ENCODE measurements at places on chromosomes 16 and 17.
A peak's percentile ranks its signal among the peaks of the same experiment; 100 is the strongest.

GRCh38 chr17:38333635-38334295, 10.0 kb downstream of the GPR179 start:
- DNase-seq: peak; percentile 60

GRCh38 chr16:66001432-66001831, 365.1 kb upstream of the CDH5 start:
- DNase-seq: no peak

DNA sequence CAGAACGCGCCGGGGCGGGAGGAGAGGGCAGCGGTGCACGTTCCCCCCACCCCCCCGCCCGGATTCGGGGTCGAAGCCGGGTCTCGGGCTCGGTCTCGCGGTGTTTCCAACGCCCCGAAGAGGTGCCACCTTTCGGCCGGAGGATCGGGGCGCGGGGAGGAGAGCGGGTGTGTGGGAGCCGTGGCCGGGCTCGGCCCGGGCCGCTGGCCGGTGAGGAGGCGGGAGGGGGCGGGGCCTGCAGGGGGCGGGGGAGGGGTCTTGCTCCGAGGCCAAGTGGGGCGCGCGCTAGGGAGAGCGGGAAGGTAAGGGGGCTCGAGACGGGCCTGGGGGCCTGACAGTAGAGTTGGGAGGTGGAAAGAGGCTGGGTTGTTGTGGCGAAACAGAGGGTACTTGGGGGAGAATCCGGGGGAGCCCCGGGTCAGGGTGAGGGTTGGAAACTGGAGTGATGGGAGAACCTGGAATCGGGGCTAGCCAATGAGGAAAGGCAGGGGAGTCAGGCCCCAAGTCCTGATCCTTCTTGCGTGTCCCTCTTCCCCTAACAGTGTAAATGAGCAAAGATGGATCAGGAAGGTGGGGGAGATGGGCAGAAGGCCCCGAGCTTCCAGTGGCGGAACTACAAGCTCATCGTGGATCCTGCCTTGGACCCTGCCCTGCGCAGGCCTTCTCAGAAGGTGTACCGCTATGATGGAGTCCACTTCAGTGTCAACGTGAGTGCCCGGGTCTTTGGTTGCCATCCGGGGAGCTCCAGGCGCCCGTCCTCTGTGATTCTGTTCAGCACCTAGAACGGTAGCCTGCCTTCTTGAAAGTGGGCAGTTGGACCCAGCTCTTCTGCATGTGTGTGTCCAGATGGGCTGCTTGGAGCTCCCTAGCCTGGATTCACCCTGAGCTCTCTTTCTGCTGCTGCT, 873 bp downstream of the SETD1A start:
- peak; percentile 67 for DNase-seq

DNA sequence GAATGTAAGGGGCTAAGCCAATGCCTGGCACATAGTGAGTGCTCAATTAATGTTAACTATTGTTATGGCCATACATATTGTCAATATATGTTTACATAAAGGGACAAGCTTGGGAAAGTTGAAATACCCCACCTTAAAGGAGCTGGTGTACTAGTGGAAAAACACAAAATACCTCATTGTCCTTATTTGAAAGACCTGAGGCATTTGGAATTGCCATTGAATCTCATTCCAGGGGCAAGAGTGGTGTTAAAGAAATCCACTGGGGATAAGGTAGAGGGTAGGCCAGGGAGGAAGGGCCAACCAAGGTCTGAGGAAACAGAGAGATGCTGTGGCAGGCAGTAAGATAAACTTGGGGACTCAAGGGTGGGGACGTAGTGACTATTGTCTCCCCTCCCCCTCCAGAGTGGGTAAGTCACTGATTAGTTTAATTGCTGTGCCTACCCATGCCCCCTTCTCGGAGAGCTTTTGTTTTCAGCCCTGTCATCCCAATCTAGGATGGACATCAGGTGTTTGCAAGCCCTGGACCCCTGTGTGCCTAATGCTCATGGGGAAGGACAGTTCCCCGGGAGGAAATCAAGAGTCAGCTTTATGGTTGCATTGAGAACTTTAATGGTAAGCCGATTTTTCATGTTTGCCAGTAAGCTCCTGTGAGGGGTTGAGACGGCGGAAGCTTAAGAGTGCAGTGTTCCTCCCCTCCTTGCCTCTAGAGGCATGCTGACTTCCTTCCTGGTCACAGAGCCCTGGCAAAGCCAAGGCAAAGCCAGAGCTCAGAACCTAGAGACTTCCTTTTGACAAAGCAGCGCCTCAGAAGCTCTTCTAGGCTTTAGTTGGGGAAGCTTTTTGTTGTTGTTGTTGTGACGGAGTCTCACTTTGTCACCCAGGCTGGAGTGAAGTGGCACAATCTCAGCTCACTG, 2.5 kb upstream of the HEATR9 start:
- no peak for DNase-seq

GRCh38 chr17:51505450-51505849, 245.1 kb downstream of the UTP18 start:
- no peak for DNase-seq

DNA sequence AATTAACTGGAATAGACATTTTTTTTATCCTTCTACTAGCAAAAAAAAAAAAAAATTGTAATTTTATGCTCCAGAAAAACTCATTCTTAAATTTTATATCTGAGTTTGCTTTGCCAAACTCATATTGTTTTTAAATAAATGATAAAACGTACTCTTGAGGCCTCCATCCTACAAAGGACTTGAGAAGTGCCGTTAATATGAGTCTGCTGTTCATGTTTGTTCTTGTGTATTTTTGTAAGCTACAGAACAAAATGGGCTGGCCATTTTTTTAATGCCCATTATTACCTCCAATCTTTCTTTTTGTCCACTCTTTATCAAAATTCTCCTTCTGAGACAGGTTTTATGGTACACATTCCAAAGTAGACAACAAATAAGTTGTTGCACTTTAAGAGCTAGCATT, 643.5 kb upstream of the SOX9 start:
- DNase-seq: no peak

DNA sequence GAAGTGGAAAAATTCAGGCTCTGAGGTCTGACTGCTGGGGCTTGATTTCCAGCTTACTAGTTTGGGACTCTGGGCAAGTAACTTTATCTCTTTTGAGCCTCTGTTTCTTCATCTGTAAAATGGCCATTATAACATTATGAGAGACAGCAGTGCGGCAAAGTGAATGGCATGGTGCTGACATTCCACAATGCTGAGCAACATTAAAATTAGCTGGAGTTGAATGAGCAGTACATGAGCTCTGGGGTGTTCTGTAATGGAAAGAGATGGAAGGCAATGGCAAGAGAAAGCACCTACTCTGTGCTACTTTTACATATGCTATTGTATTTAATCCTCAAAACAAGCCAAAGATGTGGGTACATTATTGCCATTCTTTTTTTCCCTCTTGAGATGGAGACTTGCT, 535.7 kb upstream of the CDH11 start:
- no peak for DNase-seq

- no peak for DNase-seq
These were observed 207.0 kb downstream of the FTO start for GRCh38 chr16:53910990-53911389.

DNA sequence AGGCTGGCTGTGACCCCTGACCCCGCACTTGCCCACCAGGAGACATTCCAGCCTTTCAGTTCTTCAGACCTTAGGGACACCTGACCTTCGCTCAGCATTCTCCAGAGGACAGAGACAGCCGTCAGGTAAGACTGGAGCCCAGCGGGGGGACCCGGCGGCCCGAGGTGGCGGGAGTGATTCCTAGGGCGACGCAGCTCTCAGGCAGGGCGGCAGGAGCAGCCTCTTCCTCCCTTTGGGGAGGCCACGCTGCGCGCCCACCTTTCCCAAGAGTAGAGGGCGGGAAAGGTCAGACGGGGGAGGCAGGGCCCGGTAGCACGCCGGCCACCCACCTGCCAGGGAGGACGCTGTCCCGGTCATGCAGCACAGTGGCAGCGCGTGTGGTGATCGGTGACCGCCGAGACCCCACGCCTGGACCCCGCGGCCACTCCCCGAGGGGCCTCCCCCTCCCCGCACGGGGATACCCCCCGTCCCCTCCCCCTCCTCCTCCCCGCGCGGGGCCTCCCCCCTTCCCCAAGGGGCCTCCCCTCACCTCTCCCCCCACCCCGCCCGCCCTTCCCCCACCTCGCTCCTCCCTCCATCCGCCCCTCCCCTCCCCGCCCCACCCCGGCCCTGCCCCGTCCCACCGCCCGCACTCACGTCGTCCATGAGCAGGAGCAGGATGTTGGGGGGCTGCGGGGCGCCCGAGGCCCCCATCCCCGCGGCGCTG, 472 bp downstream of the GALNS start:
- DNase-seq: no peak

DNA sequence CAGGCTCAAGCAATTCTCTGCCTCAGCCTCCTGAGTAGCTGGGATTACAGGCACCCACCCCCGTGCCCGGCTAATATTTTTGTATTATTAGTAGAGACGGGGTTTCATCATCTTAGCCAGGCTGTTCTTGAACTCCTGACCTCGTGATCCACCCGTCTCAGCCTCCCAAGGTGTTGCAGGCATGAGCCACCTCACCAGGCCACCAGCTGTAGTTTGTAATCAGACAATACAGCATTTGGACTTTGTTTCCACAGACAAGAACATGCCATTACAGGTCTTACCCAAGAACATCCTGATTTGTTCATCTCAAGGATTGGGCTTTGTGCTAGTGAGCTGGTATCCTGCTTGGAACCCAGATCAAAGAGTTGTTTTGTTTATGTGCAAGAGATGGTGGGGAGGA, 30.1 kb downstream of the C17orf100 start:
- DNase-seq: no peak

DNA sequence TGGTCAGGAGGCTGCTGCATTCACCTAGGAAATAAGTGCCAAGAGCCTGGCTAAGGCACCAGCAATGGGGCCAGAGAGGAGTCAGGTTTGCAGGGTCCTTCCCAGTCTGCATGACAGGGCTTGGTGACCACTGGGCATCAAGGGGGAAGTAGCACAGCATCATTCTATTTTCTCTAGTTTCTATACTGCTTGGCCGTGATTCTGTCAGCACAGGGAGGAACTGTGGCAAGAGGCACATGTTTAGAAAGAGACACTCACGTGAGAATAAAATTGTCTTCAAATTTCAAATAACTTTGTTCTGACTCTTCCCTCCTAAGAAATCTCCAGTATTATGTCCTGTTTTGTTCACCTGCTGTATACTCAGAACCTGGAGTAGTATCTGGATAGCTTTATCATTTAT, 37.8 kb downstream of the ERN1 start:
- no peak for DNase-seq

DNA sequence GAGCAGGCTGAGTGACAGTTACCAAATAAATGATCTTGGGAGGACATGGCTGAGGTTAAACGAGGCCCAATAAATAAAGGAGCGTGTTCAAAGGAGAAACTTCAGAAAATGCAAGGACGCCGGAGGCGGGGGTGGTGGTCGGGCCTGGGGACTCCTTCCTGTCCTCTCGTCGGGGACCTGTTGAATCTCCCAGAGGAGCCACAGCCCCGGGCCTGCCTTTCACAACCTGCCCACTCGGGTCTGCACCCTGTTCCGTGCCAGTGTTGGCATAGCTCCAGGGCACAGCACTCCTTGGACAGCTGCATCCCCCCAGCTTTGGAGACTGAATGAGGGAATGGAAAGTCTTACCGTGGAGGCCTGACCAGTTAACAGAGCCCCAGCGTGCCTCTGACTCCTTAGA, 8.1 kb upstream of the TBX4 start:
- DNase-seq: no peak

DNA sequence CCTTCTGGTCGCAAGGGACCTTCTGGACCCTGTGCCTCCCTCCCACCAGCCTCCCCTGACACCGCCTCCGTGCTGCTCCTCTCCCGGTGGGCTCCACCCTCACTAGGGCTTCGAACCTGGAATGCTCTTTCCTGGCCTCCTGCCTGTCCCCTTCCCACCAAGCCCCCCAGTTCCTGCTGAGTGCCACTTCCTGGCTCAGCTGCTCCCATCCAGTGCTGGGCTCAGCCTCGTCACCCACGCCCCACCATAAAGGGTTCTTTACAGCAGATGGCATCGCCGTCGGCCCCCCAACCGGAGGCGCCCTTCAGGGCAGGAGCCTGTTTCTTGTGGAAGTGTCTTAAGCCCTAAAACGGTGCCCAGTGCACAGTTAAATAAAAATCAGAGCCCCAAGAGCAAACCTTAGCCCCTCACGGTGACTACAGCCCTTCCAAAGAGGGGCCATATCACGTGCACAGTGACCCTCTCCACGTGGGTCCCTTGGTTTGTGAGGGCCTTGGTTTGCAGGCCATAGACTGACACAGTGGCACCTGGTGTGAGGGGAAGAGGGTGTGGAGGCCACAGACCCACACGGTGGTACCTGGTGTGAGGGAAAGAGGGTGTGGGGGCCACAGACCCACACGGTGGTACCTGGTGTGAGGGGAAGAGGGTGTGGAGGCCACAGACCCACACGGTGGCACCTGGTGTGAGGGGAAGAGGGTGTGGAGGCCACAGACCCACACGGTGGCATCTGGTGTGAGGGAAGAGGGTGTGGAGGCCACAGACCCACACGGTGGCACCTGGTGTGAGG, 111.4 kb downstream of the METRNL start:
- no peak for DNase-seq

GRCh38 chr17:45131616-45132319, 547 bp downstream of the PLCD3 start:
- DNase-seq: peak; percentile 77

DNA sequence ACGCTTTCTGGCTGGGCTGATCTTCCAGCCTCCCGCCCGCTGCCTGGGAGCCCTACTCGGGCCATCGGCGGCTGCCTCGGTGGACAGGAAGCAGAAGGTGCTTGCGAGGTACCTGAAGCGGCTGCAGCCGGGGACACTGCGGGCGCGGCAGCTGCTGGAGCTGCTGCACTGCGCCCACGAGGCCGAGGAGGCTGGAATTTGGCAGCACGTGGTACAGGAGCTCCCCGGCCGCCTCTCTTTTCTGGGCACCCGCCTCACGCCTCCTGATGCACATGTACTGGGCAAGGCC, 30.7 kb downstream of the CIITA start:
- DNase-seq: no peak

DNA sequence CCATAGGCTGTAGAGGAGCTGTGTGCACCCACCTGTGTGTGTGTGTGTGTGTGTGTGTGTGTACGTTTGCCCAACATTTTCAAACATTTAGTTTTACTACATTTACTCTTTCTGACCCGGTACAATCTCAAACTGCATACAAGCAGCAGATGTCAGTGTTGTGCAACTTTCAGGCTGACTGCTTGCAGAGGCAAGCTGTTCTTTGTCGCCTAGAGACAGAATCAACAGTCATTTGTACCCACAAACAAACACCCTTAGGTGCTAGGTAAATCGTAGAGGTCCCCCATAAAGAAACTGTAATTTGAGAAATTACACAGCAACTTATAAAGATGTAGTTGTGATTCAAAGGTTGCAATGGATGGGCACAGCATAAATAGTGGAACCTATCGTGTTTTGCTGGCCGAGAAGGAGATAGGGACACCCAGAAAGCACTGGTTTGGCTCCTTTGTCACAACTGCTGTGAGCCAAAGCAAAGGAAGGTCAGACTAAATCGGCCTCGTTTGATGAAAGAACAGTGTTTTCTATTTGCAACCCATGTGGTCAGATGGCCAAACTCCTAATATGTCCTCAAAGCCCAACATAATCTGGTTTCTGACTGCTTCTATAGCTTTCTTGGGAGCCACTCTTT, 478.4 kb downstream of the TOX3 start:
- peak; percentile 61 for DNase-seq

DNA sequence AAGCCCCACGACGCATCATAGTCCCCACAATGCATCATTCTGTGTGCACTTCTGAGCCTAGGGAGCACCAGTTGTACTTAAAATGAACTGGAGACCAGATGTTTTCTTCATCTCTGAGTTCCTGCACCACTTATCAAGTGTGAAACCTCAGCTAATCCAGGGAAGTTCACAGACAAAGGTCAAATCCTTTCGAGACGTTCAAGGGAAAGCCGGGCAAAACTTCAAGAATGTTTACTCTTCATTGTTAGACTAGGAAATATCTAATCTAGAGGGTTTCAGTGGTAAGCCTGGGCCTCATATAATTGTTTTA, 4.6 kb upstream of the PMP22 start:
- no peak for DNase-seq

- DNase-seq: peak; percentile 65
These were observed 11.2 kb downstream of the TFAP4 start for GRCh38 chr16:4261557-4262172.

All from SK-N-DZ (cell line).